ENCODE measurements at places on chromosomes 7 and 10.
A peak's percentile ranks its signal among the peaks of the same experiment; 100 is the strongest.

GRCh38 chr10:98339799-98340198 lies 71.8 kb upstream of the LOXL4 start:
- no peak for DNase-seq

- no peak for DNase-seq
These were observed 186.9 kb downstream of the SND1 start for GRCh38 chr7:127838816-127839415.

DNA sequence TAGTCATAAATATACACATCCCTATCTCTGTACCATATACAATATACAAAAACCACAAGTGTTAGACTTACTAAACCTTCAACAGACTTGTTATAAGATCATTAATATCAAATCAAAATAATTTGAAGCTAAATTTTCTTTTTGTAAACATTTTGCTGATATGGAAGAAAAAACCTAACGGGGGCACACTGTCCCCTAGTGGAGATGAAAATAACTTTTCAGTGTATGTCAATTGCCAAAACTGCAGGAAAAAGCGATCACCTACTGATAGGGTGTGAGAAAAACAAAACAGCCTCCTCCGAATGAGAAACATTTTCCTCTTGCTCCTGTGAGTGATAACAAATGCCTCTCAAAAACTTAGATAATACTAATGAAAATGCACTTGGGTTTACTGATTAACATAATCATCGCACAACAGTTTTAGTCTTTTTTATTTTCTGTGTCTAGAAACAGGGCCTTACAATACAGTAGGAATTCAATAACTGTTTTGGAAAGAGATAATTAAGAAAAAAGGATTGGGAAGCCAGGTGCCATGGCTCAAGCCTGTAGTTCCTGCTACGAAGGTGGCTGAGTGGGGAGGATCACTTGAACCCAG lies 322.7 kb downstream of the CRPPA start:
- DNase-seq: no peak

DNA sequence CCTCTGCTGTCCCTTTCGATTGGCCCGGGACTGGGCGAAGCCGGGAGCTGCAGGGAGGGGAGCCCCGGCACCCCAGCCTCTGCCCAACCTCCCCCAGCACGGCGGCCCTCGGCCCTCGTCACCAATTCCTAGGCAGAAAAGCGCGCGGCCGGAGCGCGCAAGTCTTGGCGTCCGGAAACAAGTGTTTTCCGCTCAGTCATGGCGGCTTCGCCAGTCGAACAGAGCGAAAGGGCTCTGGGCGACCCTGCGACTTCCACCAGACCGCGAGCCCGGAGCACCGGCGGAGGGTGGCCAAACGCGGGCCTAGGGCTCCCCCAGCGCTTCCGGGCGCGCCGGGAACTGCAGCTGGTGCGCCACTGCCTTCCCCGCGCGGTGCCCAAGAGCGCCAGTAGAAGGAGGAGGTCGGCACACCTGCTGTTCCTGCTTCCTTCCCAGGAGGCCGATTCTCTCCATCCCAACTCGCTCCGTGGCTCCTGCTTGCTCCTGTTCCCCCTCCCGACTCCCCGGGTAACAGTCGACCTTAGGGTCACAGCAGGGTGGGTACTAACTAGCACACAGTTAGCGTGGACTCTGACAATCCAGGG lies 729.9 kb downstream of the ZWINT start:
- DNase-seq: peak; percentile 41

DNA sequence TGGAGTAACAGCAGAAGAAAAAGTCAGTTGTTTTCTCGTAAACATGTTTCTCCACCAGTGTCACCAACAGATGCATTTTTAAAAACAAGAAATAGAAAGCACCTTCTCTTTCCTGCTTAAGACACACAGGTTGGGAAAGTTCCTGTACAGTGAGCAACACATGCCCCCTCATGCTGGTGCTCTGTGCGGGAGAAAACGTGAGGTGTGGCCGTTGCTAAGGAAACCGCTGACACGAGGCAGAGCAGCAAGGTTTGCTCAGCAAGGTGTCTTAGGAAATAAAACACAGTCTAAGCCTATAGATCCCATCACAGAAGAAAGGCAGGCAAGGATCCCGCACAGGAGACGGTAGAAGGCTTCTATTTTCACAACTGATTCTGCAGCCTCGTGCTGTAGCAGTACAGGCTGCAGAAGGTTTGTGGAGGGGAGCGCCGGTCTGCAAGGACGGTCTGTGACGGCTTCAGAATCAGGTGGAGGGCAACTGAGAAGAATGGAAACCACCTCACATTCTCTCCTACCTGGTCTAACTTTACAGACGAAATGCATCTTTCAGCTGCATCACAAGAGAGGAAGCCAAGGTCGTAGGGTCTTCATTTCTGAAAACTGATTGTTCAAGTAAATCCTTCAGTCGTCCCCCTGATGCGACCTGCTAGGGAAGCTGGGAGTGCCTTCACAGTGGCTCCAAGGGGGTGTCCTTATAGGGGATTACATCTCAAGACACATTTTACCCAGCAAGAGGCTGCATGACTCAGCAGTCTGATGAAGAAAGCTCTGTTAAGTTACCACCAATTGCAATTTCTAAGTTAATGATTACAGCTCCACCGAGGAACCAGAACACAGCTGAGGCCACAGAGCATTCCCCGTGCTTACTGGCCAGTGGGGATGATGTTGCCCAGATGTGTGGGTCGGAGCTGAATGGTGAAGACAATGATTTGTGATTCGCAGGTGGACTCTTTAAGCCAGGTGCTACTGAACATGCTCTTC lies 150.7 kb upstream of the KLF14 start:
- peak; percentile 44 for DNase-seq

DNA sequence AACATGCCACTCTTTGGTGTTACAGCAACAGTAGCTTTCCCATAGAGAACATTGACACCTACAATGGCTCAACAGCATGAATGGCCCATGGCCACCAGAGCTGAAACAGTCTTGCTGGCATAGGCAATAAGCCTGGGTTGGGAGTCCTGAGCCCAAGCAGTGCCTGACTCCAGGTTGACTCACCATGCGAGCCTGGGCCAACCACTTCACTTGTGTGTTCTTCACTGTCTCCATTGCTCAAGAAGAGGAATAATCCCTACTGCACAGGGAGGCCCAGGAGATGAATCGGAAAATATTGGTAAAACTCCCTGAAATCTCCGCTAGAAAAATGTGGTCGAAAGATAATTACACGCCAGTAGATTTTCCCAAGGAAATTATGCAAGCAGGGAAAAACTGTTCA lies 89.2 kb upstream of the INHBA start:
- DNase-seq: no peak

DNA sequence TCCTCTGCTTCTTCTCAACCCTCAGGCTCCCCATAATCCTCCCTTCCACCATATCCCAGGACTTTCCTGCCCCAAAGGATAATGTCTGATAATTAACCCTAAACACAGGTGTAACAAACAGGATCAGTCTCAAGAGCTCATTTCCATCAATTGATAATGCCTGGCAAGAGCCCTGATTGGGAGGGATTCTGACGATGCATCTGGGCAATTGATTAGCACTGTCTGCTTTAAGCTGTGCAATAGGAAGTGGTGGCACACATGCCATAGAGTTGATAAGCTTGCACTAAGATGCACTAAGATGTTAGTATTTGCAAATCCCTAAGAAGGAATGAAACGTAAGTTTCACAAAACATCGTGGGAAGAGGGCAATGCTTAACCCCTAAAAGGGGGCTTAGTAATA lies 27.4 kb upstream of the EGR2 start:
- DNase-seq: no peak

GRCh38 chr7:150857276-150858055 lies 5.1 kb downstream of the AOC1 start:
- DNase-seq: no peak

GRCh38 chr7:117333168-117333567 lies 10.3 kb upstream of the WNT2 start:
- DNase-seq: no peak

DNA sequence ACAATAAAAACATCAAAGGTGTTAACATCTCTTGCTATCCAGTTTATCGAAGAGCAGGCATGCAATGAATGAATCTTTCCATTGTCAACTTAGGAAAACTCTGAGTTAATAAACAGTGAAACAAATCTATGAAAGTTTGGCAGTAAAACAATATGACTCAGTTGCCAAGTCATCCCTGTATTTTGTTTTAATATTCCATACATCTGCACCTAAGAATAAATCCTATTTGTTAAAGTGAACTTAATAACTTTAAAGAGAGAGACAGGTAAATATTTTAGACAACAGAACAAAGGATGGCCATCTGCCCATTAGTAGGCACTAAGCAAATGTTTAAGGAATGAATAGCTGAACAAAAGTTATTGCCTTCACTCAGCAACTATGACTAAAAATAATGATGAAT lies 700.5 kb upstream of the CELF2 start:
- no peak for DNase-seq

- DNase-seq: peak; percentile 44
These were observed 1.7 kb downstream of the SORCS3 start for GRCh38 chr10:104642658-104643302.

- no peak for DNase-seq
These were observed 688.7 kb downstream of the SDK1 start for GRCh38 chr7:3989723-3990122.

DNA sequence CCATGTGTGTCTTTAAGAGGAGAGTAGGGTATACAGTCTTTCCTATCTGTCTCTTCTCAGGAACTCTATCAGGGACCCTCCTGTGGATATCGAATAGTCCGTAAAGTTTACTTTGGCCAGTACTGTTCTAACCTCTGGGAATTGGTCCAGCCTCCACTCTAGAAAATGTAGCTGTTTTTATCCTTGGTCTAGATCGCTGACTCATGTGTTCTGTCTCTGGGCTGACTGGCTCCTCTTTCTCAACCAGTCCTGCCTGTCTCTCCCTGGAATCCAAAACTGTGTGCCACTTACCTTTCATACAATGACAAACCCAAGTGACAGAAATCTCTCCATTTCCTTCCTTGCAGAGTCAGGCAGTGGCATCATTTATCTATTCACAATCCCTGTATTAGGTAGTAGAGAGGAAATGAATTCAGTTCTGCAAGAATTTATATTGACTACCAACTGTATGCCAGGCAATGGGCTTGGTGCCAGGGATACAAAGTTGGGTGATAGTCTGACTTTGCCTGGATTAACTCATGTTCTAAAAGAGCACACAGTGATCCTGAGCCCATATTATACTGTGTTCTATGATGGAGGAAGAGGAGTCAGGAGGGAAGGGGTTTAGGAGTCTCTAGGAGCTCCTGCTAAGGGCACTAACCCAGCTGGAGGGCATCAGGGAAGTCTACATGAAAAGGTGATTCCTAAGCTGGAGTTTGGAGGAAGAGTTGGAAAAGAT lies 232.7 kb downstream of the LRMDA start:
- DNase-seq: no peak

- no peak for DNase-seq
These were observed 105.2 kb upstream of the NEBL start for GRCh38 chr10:21002091-21002878.

DNA sequence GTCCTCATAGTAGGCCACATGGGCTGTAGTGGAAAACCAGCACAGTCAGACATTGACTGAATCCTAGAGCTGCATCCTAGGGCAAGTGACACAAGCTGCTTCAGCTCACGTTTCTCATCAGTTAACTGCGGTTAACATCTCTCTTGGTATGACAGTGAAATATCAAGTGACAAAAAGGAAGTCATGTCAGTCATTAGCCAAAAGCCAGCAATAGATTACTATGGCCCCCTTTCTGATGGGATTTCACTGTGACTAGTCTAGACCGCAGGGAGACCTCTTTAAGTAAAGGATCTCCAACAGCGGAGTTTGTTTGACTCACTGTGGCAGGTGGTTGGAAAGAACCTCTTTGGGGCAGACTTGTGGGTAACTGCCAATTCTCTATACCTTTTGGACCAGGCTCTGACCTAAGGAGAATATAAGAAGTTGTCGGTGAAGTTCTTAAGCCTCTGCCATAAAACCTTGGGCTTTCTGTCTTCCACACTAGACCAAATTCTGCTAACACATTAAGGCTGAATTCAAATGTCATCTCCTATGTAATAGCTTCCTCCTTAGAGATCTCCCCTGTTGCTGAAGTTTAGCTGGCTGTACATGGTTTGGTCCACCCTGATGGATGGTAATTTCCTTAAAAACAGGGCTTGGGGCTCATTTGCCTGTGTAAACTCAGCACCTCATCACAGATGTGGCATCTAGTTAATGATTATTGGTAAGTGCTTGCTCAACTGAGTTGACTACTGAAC lies 115.3 kb downstream of the SGMS1 start:
- DNase-seq: no peak

DNA sequence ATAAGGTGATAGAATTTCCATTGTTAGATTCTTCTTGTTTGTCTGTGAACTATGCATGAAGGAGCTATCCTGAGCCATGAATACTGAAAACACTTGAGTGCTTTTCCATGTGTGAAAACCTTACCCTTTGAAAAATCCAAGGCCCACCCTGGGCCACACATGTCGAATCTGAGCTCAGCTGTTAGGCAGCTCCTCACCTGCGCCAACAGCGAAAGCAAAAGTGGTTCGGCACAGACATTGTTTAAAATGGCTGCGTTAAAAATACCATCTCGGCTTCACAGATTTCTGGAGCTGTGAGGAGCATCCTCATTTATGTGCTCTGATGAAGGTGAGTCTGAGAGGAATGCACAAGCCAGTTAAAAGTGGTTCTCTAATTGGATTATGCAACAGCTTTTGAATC lies 137.7 kb downstream of the NEUROD6 start:
- no peak for DNase-seq

DNA sequence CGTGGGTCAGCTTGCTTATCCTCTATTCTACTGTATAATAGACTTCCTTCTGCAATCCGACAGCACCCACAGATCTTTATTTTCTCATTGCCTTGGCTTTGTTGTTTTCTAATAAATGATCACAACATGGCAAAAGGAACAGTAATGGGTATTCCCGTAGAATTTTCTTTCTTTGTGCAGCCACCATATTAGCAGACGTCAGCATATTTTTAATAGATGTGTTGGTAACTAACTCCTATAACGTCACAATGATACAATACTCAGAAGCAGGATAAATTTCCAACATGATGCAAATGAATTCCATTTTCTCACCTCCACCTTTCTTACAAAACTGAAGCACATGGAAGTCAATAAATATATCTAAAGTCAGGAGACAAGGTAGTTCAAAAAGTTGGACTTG lies 617.6 kb downstream of the MAGI2 start:
- DNase-seq: no peak

- DNase-seq: no peak
These were observed 477 bp upstream of the ZC3HAV1 start for GRCh38 chr7:139109983-139110411.

DNA sequence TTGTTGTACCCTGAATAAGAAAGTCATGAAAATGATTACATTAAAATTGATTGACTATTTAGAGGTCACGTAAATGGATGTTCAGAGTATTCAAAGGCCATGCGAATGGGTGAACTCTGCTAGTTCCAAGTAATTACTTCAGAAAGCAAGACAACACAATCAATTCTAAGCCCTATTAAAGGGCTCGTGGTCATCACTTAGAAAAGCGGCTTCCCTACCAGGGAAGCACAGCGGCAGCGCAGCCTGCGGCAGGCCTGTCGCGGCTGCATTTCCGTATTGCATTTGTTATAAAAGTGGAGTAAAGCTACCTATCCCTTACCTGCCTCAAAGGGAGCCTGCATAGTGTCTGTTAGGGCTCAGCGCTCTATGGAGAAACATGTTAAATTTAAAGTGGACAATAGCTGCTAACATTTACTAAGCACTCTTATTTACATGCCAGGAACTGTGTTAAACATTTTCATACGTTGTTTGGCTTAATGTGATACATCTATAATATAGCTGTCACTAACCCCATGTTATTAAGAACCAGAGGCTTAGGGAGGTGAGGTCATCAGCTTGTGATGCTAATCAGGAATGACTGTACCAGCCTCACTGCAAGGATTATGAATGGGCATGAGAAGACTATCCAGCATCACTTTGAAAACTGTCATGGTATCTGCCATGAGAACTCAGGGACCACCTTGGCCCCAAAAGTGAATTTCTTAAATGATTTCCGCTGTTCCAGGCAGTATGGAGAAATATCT lies 187.5 kb downstream of the CELF2 start:
- DNase-seq: no peak

- DNase-seq: peak; percentile 14
These were observed 91.8 kb downstream of the PRKAG2 start for GRCh38 chr7:151784853-151785680.
